ENCODE measurements at places on chromosomes 7 and 10.
A peak's percentile ranks its signal among the peaks of the same experiment; 100 is the strongest.

- no peak overlapping the region for H3K4me3 ChIP-seq
- no peak overlapping the region for H3K27ac ChIP-seq
- no peaks in the 10 kb centered on the region for H3K36me3 ChIP-seq
- H3K4me1 ChIP-seq = no peaks in the 10 kb centered on the region
- H3K27me3 ChIP-seq = no peaks in the 10 kb centered on the region
These were observed 67.0 kb upstream of the CFAP46 start for GRCh38 chr10:133009218-133009950.

GRCh38 chr10:43966571-43966965 is 317.9 kb upstream of the ZNF32 start:
- DNase-seq = no peak
- H3K4me1 ChIP-seq = no peaks in the 10 kb centered on the region
- H3K27ac ChIP-seq = no peak overlapping the region

GRCh38 chr7:24301703-24302102 is 17.7 kb downstream of the NPY start:
- no peak overlapping the region for H3K27ac ChIP-seq
- H3K27me3 ChIP-seq = no peaks in the 10 kb centered on the region
- no peak overlapping the region for H3K4me3 ChIP-seq
- DNase-seq = no peak
- no peaks in the 10 kb centered on the region for H3K4me1 ChIP-seq

DNA sequence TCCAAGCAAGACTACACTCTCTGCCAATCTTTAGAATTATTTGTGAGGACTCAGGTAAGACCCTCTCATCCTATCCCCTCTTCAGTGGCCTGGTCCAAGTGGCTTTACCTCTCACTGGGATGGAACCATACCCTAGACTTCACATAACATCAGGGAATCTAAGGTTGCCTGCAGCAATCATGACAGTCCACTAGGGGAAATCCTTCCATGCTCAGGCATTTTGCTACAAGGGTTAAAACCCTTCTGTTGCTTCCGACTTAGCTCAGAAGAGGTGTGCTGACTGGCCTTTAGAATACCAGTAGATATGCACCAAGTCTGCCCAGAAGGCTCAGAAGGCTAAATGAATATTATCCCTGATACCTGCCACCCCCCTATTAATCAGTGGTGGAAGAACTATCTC is 24.9 kb upstream of the NPS start:
- no peak overlapping the region for H3K4me3 ChIP-seq
- H3K27ac ChIP-seq = no peak overlapping the region
- no peaks in the 10 kb centered on the region for H3K36me3 ChIP-seq

DNA sequence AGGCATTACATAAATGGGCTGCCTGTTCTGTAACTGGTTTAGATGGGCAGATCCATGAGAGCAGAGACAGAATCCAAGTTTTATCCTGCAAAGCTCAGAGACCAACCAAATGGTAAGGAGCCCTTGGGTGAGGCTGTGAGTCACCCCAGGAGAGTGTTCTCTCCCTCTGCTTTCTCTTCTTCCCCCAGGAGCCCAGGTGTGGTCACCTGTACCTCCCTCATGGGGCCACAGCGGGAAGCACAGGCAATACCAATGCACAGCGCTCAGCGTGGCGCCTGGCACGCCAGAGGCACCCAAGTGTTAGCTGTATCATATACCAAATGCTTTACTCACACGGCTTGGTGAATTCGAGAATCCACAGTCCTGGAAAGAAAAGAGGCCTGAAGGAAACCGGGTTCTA is 39.4 kb downstream of the CTBP2 start:
- H3K27ac ChIP-seq = no peak overlapping the region
- no peaks in the 10 kb centered on the region for H3K36me3 ChIP-seq
- no peaks in the 10 kb centered on the region for H3K4me1 ChIP-seq
- no peaks in the 10 kb centered on the region for H3K27me3 ChIP-seq
- no peak for DNase-seq

DNA sequence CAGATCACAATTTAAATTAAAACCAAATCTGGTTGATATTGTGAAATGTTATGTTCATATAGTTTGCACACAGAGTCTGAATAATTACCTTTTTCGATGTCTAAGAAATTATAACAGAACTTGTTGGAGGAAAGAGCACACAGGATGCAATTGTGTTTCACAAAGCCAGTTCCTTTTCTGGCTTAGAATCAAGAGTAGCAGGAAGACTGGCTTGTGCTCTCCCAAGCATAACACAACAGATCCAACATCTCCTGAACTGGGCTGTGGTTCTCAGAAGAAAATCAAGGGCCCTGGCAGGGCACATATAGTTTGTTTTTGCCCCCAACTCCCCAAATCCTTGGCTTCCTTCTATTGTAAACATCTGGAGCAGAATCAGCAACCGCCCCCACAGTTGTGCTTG is 62.7 kb downstream of the LRRC4 start:
- no peaks in the 10 kb centered on the region for H3K4me1 ChIP-seq
- no peak overlapping the region for H3K4me3 ChIP-seq
- no peak for DNase-seq
- H3K36me3 ChIP-seq = no peaks in the 10 kb centered on the region

DNA sequence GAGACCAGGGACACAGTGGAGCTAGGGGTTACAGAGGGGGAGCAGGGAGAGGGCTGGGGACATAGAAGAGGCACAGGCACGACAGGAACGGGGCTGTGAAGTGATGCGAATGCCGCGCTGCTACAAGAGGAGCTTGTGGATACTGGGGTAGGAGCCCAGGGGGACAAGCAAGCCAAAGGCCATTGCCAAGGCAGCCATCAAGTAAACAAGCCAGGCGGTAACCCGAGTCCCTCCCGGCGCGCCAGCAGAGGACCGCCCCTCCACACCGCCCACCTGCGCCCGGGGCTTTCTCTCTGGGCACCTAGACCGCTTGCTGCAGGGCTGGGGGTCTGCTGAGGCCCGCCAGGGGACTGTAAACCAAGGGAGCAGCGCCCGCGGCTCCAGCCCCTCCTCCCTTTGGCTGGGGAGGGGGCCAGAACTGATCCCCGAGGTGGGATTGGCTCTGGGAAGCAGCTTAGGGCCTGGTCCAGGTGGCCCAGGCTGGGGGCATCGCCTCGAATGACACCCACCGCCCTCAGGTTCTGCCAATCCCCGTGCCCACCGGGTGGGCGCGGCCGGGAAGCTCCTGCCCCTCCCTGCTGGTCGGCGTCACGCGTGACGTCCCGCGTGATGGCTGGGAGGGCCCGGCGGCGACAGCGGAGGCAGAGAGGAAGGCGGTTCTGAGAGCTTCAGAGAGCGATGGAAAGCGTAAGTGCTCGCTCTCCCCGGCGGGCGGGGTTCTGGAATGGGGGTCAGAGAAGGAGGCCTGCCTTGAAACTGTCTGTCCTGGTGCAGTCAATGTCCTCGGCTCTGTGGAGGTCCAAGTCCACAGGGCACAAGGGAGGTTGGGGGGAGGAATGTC is 982 bp downstream of the SFXN3 start:
- H3K27me3 ChIP-seq = no peaks in the 10 kb centered on the region
- DNase-seq = peak; percentile 78
- H3K4me1 ChIP-seq = peaks cover 15% of the 10 kb centered on the region
- peak overlapping the region; percentile 85 for H3K4me3 ChIP-seq
- peak overlapping the region; percentile 94 for H3K27ac ChIP-seq
